Activated gamma-delta T cell (primary cell): ENCODE measurements at places on chromosomes 5 and 9.

DNA sequence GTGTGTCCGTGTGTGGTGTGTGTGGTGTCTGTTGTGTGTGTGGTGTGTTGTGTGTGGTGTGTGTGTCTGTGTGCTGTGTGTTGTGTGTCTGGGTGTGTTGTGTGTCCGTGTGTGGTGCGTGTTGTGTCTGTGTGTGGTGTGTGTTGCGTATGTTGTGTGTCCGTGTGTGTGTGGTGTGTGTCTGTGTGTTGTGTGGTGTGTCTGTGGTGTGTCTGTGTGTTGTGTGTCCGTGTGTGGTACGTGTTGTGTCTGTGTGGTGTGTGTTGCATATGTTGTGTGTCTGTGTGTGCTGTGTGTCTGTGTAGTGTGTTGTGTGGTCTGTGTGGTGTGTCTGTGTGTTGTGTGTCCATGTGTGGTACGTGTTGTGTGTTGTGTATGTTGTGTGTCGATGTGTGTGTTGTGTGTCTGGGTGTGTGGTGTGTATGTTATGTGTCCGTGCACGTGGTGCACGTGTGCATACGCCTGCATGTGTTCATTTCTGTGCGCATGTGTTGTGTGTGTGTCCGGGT lies 72.3 kb downstream of the KCNT1 start:
- no peak for DNase-seq

- DNase-seq, result no peak
Measured at GRCh38 chr5:24491490-24491889, 153.3 kb downstream of the CDH10 start.

- no peak for DNase-seq
Measured at GRCh38 chr5:117095346-117096332, 521.0 kb upstream of the SEMA6A start.

DNA sequence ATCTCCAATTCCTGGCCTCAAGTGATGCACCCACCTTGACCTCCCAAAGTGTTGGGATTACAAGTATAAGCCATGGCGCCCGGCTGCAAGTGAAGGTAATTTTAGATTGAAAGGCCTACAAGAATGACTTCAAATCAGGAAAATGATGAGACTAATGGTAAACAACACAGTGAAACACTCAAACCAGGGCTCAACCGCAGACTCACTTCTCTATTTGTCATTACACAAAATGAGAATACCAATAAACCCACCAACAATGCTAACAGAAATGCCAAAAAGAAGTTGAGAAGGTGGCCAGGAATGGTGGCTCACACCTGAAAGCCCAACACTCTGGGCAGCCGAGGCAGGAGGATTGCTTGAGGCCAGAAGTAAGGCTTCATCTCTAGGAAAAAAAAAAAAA lies 92.1 kb downstream of the UBAP2 start:
- no peak for DNase-seq

DNA sequence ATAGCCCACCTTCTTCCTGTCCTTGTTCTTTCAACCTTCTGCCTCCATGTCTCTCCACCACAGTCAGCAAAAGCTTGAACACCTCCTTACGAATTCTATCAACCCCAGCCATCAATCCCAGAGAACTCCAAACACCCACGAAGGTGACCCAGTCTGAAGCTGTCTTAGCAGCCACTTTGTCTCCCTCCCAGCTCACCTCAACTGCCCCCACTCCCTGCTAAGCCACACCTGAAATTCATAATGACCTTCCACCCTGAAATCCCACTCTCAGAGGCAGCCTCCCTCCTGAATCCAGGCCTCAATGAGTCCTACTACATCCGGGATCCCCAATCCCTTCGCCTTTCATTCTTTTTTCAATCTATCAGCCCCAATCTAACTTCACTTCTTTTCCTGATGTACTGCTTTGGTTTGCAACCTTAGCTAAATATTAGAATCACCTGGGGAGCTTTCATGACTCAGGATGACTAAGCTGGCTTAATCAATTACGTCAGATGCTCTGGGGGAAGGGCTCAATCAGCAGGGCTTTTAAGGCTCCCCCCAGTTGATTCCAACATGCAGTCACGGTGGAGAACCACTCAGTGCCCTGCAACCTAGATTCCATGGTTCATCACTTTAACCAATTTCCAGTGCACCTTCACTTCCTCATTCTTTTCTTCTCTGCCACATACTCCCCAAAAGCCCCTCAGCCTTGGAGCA lies 32.2 kb downstream of the BHMT start:
- no peak for DNase-seq

DNA sequence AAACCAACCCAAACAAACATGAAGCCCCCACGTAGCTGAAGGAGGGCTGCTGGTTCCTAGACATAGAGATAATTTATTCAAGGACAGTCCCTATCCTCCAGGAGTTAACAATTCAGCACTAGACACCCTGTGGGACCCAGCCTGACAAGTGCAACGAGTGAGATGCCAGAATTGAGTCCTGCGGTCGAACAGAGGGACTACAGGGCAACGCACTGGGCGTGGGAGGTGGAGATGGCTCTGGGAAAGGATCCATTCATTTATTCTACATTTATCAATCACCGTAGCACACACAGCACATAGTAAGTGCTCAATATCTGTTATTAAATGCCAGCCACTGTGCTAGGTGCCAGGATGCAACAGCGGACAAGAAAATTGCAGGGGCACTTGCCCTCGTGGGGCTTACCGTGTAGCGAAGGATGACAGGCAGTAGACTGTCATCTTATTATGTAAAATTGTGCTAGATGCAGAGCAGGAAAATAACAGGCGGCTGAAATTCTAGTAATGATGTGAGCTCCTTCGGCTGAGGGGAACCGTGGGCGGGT lies 855 bp upstream of the ARHGAP26 start:
- DNase-seq, result no peak

DNA sequence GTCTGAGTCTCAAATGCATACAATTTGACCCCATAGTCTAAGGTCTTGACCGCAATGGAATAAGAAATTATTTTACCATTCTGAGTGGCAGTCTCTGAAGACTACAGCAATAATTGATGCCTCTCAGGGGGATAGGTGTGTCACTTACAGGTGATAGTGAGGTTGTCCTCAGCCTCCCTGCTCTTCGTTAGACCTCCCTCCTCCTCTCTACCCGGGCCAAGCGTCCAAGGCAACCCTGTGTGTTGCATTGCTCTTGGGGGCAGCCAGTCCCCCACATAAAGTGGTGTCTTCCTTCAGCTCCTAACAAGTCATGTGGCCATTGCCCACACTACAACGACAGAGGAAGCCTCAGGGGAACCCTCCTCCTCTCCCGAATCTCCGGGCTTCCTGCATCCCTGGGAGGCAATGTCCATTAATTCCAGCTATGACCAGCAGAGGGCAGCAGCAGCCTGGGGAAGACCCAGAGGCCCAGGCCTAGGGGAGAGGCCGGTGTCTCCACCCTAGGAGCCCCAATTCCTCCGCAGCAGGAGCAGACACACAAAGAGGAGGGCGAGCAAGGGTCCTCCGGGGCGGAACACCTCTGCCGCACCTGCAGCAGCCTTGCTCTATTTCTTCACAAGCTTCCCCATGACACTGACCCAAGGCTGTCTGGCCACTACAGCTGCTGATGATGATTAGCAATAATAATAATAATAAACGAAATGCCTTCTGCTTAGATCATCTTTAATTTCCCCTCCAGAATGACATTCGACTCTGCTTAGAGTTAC lies 134.8 kb downstream of the KCNIP1 start:
- no peak for DNase-seq

DNA sequence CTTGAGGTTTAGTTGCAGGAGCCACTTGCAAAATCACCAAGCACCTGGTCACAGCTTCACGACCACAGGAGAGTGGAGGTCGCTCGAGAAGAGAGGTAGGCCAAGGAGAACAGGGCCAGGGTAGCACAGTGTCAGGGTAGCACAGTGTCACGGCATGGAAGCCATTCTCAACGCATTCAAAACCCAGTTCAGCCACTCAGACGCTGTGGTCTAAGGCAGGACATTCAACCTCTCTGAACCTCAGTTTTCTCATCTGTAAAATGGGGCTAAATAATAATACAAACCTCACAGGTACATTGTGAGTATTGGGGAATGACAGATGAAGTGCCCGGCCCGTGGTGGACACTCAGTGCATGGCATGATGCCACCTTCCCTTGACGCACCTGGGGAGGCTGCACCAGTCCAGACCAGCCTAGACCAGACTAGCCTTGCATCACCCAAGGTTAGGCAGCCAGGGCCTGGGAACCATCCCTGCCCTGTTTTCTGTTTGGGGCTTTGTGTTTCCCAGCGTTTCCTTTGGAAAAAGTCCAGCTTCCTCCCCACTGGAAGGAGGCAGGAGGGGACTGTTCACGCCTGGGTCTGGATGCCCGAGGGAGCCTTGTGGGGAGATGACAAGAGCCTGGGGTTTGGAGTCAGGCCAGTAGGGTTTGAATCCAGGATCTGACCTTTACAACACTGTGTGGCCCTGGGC lies 7.8 kb upstream of the LMX1B start:
- no peak for DNase-seq

- no peak for DNase-seq
Measured at GRCh38 chr5:133938039-133938821, 30.2 kb downstream of the C5orf15 start.

- DNase-seq, result no peak
Measured at GRCh38 chr5:62331921-62332320, 25.9 kb downstream of the KIF2A start.

DNA sequence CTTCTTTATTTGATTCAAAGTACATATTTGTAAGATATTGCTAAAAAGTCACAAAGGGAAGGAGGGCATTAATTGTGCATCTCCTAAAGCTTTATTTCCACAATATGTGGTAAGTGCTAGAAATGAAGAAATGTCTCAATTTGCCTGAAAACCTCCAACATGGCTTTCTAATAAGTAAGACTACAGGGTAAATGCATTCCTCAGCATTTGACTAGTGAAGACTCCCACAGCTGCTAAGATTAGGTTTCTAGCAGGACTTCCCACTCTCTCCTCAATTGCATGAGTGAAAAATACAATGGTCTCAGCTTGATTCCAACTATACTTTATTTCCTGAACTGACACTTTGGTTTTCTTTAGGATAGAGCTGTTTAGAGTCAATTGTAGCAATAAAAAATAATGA lies 162.1 kb downstream of the ELAVL2 start:
- DNase-seq, result no peak

- no peak for DNase-seq
Measured at GRCh38 chr5:179387151-179388110, 42.2 kb upstream of the ADAMTS2 start.

GRCh38 chr5:33232731-33233505 lies 207.8 kb upstream of the TARS1 start:
- no peak for DNase-seq

DNA sequence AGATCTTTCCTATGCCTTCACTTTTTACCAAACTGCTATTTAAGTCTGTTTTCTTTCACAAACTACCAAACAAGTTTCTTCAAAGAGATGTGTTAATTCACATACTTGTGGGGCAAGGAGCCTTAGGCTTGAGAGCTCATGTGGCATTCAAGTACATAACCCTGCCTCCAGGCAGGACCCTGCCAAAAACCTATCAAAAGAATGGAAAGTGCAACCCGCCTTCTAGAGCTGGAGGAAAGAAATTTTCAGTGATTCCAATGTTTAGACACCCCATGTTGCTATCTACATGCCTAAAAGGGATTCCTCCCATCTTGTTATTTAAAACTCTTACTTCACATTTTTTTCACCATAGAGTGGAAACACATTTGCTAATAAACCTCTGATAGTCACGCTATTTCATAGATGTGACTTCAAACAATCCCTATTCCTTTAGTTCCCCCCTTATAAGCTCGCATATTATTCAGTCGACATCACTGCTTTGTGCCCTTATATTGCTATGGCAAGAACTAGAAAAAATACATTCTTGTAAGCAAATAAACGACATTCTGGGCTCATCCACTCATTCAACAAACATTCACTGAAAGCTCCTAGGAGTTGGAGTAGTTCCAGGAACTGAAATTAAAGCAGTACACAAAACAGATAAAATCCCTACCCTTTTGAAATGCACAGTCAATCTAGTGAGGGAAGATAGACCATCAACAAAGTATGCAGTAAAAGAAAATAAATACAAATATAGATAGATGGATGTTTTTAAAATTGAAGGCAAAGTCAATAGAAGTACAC lies 518.1 kb downstream of the ELAVL2 start:
- no peak for DNase-seq

GRCh38 chr5:17187011-17187785 lies 30.2 kb upstream of the BASP1 start:
- no peak for DNase-seq

DNA sequence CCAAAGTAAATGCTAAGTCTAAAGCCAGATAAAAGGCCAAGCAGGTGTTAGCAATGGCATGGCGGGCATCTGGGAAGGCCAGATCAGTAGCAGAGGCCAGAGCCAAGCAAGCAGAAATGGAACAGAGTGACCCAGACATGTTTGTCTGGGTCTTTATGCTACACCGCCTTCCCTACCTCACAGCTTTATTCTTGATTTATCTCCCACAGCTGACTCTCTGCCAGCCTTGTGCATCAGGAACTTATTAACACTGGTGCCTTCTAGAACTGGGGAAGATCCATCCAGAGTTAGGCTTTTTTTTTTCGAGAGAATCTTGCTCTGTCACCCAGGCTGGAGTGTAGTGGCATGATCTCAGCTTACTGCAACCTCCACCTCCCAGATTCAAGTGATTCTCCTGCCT lies 112.5 kb upstream of the SLC44A1 start:
- DNase-seq, result no peak

DNA sequence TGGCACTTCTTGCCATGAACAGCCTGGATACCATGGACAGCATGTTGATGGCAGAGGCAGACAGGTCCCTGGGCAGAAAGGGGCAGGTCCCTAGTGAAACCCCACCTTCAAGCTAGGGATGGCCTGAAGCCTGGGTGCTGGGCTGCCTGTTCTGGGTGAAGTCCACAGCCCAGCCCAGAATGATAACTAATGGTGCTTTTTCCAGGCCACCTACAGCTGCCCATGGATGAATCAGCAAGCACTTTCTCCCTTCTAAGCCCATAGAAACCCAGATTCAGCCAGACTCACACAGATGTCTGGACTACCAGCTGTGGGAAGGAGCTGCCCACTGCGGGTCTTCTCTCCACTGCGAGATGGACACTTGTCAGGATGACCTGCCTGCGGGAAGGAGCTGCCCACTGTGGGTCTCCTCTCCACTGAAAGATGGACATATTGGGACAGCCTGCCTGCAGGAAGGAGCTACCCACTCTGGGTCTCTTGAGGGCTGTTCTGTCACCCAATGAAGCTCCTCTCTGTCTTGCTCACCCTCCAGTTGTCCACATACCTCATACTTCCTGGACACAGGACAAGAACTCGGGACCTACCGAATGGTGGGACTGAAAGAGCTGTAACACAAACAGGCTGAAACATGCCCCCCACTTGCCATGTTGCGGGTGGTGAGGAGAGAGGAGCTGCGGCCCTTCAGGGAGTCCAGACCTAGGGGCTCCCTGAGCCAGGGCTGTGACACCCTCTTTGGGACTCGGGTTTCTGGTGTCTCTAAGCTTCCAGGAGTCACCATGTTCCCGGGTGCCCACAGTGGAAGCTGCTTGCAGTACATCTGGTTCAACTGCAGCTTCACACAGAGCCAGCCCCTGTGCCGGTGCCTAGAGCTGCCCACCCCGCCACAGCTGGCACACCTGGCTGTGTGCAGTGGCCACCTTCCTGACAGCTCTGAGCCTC lies 60.7 kb upstream of the SYNPO start:
- no peak for DNase-seq

GRCh38 chr9:86676396-86676795 lies 270.9 kb downstream of the GAS1 start:
- no peak for DNase-seq

- no peak for DNase-seq
Measured at GRCh38 chr5:19099195-19099594, 888.8 kb downstream of the CDH18 start.

- DNase-seq, result no peak
Measured at GRCh38 chr9:137293482-137294090, 8.5 kb downstream of the NRARP start.
